Stimulated activated CD8-positive, alpha-beta memory T cell treated with anti-CD3 and anti-CD28 coated beads, Interleukin-2, amount 100 ng/mL, for 1 hour (primary cell): ENCODE measurements at places on chromosomes 2 and 18.

- DNase-seq: no peak
Measured at GRCh38 chr2:37711308-37711731, 39.9 kb upstream of the CDC42EP3 start.

- no peak for DNase-seq
Measured at GRCh38 chr18:38961880-38962279, 1396.3 kb upstream of the CELF4 start.

DNA sequence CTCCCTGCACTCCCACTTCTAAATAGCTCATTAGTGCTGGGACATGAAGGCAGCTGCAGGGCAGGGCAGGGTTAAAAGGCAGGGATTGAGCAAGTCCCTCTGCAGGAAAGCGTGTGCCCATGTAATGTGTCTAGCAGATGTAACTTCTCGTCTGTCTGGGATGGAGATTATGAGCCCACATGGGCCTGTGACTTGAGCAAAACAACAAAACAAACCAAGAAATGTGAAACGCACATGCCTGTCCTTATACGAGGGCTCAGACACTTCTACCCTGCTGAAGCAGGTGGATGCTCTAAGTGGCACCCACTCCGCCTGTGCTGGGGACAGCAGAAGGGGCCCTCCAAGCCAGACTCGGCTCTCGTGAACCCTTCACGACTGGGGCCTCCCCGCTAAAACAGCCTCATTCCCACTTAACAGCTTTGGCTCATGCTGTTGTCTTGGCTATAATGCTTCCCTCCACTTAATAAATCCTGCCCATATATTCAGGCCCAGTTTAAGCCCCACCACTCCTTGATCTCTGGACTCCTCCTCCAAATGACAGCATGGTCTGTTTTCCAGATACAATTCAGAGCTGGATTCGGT lies 40.9 kb downstream of the TMEM247 start:
- DNase-seq: no peak

GRCh38 chr18:47932603-47933002 lies 2.1 kb upstream of the SMAD2 start:
- no peak for DNase-seq

- no peak for DNase-seq
Measured at GRCh38 chr2:152883951-152884487, 165.6 kb downstream of the ARL6IP6 start.

DNA sequence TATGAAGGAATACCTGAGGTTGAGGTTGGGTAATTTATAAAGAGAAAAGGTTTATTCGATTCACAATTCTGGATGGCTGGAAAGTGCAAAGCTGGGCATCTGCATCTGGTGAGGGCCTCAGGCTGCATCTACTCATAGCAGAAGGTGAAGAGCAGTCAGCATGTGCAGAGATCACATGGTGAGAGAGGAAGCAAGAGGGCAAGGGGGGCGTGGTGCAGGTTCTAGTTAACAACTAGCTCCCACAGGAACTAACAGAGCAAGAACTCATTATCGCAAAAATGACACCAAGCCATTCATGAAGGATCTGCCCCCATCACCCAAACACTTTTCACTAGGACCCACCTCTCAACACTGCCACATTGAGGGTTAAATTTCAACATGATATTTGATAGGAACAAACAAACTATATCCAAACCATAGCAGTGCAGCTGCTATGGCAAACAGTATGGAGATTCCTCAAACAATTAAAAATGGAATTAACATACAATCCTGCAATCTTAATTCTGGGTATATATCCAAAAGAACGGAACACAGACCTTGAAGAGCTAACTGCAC lies 72.8 kb upstream of the LDLRAD4 start:
- no peak for DNase-seq

DNA sequence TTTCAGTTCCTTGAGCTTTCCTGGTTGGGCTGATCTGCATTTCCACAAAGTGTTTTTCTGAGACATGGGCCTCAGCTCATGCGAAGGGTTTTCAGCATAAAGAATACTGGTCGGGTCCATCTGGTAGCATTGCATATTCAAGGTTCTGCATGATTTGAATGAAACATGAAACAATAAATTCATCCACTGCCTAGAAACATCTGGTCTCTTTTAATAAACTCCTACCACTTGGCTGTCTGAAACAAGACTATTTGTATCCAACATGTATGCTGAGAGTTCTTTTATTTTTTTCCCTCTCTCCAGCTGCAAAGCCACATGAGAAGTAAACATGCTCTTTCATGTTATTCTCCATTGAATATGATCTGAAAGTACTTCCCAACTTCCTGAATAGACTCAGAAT lies 314.9 kb upstream of the SOX11 start:
- no peak for DNase-seq

GRCh38 chr2:161962160-161962559 lies 111.9 kb downstream of the DPP4 start:
- no peak for DNase-seq

DNA sequence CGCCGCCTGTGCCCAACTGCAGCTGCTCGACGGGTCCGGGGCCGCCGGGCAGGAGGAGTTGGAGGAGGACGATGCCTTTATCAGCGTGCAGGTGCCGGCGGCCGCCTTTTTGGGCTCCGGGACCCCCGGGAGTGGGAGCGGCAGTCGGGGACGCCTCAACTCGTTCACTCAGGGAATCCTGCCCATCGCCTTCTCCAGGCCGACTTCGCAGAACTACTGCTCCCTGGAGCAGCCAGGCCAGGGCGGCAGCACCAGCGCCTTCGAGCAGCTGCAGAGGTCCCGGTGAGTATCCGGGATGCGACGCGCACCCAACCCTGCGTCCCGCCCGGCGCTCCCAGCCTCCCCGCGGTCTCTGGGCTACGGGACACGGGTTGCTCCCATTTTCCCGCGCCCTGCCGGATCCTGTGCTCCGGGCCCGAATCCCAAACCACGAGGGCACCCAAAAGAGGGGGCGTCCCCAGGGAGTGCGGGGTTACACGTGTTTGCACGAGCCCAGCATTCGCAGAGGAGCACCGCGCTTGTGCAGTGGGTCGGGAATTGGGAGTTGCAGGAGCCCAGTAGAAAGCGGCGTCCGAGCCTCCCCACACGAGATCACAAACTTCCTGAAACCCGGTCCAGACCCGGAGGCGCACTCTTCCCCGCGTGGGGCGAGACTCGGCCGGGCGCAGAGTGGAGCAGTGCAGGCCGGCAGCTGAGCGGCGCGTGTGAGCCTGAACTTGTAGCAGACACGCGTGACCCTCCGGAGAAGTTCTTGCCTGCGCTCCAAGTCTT lies 1.2 kb downstream of the CABLES1 start:
- no peak for DNase-seq

GRCh38 chr2:240856151-240856980 lies 12.3 kb upstream of the AGXT start:
- DNase-seq: no peak

GRCh38 chr2:9310798-9311197 lies 104.2 kb downstream of the ASAP2 start:
- DNase-seq: no peak
